Activated CD4-positive, alpha-beta T cell treated with anti-CD3 and anti-CD28 coated beads, Interleukin-2, Interleukin-6, amounts not matched to agents 100 ng/mL and 50 ng/mL, durations not matched to agents 16 hours and 8 hours (primary cell): ENCODE measurements at places on chromosomes 2 and 18.

DNA sequence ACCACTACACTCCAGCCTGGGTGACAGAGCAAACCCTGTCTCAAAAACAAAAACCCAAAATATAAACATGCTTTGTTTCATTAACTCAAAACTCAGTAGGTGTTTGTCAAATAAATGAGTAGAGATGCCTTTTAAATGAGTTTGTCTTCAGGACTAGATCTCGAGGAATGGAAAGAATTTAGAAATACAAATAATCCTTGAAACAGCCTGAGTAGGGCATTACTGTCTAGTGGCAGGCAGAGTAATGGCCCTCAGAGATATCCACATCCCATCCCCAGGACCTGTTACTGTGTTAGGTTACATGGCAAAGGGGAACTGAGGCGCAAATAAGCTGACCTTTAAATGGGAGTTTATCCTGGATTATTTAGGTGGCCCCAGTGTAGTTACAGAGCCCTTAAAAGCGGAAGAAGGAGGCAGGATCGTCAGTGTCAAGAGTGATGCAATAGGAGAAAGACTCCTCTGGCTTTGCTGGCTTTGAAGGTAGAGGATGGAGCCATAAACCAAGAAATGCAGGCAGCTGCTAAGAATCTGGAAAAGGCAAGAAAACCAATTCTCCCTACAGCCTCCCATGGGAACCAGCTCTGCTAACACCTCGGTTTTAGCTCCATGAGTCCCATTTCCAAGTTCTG, 63.0 kb downstream of the CABLES1 start:
- DNase-seq: no peak

DNA sequence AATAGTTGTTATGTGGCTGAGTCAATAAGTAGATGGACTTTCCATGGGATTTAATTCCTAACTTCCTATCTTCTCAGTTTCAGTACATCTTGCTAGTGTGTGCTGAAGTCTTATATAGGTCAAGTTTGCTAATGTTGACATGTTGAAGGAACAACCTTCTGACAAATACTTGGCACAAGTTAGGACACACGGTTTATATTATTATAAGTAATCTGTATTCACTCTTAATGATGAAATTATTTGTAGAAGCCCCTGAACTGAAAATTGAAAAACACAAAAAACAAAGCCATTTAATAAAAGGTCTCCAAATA, 19.2 kb downstream of the ARL5A start:
- no peak for DNase-seq

DNA sequence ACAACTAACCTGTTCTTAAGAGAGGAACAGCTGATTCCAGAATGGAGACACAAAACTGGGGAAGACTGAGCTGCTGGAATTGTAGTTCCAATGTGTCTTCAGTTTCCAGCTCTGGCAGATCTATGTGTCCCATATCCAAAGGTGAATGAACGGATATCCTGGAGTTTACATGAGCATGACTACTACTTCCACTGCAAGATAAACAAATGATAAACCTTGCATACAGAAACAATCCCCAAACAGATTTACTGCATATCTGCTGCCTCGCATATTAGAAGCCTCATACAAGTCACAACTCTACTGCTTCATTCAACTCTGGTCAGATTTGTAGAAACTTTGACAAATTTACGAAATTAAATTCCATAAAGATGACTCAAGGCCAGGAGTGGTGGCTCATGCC, 15.0 kb downstream of the RTTN start:
- no peak for DNase-seq

- DNase-seq: no peak
These were observed 19.7 kb downstream of the ATP6V1C2 start for GRCh38 chr2:10741139-10741538.

DNA sequence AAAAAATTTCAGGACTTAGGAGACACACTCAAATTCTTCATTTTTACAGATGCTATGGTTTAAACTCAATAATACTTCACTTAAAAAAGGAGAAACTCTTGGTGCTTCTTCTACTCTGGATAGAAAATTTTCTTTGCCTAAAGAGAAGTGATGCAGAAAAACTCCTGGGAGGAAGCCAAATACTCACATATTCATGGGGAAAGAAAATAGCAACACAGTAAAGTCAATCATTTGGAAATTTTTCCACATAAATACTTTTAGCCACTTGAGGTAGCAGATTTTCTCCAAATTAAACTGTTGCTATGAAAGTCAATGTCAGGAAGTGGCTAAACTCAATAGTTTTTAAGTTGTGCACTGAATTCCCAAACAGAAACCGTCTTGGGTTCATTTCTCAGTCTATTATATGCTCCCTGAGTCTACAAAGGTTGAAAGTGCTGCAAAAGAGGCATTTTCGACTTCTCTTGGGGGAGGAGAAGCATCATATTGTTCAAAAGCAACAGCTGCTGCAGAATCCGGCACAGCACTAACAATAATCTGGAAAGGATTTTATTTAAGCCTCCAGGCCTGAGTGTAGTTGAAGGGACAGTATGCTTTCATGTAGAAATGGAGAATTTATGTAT, 81.1 kb downstream of the UPP2 start:
- no peak for DNase-seq

DNA sequence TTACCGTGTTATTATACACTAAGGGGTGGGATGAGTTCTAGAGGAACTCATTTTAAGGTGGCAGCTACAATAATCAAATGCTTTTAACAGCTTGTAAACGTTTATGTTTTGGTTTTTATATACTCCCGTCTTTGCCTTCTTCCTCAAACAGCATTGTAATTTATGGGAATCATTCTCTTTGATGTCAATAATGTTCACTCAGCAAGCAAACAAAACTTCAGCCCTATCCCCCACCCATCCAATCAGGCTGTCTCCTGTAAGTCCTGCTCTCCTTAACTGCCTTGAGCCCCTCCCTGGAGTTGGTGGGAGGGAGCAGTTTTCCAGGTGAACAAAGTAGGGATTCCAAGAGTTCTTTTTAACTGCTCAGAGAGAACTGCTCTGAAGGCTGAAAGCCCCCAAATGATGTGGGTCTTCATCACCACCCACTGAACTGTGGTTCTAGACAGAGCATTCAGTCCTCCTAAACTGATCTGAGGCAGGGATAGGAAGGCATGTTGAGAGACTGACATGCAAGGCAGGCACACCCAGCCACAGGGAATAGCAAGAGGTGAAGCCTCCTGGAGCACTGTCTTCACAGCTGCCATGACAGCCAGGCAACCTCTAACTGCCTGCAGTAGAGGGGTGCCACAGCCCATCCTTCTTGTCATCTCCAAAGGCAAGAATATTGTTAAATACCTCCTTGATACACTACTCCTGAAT, 17.5 kb downstream of the MYO5B start:
- no peak for DNase-seq

DNA sequence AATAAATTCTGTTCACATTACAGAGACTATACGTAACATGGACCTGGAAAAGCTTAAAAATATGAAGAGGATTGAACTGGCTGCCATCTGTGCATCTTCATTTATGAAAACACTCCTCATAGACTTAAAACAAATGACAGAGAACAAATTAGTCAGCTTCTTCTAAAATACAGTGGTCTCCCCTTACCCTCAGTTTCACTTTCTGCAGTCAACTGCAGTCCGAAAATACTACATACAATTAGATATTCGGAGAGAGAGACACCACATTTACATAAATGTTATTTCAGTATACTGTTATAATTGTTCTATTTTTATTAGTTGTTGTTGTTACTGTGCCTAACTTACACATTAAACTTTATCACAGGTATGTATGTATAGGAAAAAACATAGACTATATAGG, 6.5 kb downstream of the RNF103 start:
- no peak for DNase-seq

GRCh38 chr2:231370429-231370748, 25.1 kb upstream of the B3GNT7 start:
- DNase-seq: no peak

DNA sequence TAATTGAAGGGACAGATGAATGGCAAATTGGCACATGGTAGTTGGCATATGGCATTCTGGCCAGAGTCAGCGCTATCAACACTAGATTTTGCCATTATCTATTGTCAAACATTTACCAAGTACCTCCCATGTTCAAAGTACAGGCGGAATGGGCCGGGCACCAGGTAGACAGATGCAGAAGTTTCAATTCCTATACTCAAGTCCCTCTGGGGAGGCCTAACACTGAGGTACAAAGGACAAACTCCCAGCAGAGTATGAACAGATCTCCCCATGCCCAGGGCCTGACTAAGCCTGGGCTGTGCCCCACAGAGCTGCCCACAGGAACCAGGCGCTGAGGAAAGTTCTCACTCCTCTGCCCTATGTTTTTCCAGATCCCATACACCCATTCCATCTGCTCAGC, 257.5 kb upstream of the KLHL29 start:
- DNase-seq: no peak
